Hepatocyte (in vitro differentiated cells): ENCODE measurements at places on chromosomes 4 and X. TPM values are rescaled to one million over a fixed set of nuclear protein-coding genes. Genes with fewer than 3 reads are reported as not detected.

The RBM46 gene
- total RNA-seq: 0.07 TPM in 1 of 2 replicates, not detected in the other

The FAM133A gene
- 0.93 and 1.2 TPM in 2 replicates for total RNA-seq

The PI4K2B gene
- 41.4 and 44.1 TPM in 2 replicates for total RNA-seq

The AP1S2 gene
- 64.9 and 69.2 TPM in 2 replicates for total RNA-seq
